Psoas muscle (tissue), 8 donors: ENCODE measurements at places on chromosomes 13 and 19. TPM values are rescaled to one million over a fixed set of nuclear protein-coding genes. Genes with fewer than 3 reads are reported as not detected.
A peak's percentile ranks its signal among the peaks of the same experiment; 100 is the strongest.

GRCh38 chr19:53196777-53197396 lies 3.7 kb upstream of the ZNF665 start:
- H3K27ac ChIP-seq = peak overlapping the region; percentile 56
- peaks cover under 1% of the 10 kb centered on the region for H3K27me3 ChIP-seq
- peaks cover 3% of the 10 kb centered on the region for H3K4me1 ChIP-seq

DNA sequence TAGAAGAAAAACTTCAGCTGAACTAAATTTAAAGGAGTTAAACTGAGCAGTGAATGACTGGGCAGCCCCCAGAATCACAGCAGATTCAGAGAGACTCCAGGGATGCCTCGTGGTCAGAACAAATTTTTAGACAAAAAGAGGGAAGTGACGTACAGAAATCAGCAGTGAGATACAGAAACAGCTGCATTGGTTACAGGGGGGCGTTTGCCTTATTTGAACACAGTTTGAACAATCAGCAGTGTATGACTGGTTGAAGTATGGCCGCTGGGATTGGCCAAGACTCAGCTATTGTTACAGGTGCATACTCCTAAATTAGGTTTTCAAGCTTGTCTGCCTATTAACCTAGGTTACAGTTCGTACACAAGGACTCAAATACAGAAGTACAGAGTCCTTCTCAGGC lies 2.2 kb upstream of the SPRYD7 start:
- H3K27ac ChIP-seq = no peak overlapping the region
- no peak for DNase-seq
- H3K36me3 ChIP-seq = no peaks in the 10 kb centered on the region
- H3K4me1 ChIP-seq = peaks cover 23% of the 10 kb centered on the region

- H3K36me3 ChIP-seq = no peaks in the 10 kb centered on the region
- DNase-seq = no peak
- no peak overlapping the region for H3K27ac ChIP-seq
Measured at GRCh38 chr13:113161433-113161832, 3.0 kb downstream of the PROZ start.

DNA sequence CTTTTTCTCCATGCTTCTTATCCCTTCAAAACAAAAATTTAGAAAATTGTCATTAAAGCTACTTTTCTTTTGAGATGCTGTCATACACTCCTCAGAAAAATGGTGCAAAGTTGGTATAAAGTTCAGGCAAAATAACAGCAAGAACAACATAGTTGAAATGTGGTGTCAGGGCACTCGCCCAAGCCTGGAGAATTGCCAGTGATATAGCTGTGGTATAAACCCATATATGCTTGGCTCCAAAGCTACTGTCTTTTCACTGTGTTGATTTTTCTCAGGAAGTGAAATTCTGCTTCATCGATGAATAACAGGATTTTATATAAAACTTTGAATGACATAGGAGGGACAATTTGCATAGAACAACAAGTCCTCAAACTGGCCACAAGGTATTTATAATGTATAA lies 2532.9 kb downstream of the PCDH9 start:
- H3K36me3 ChIP-seq = no peaks in the 10 kb centered on the region
- no peak overlapping the region for H3K4me3 ChIP-seq
- H3K4me1 ChIP-seq = no peaks in the 10 kb centered on the region
- H3K27ac ChIP-seq = no peak overlapping the region

DNA sequence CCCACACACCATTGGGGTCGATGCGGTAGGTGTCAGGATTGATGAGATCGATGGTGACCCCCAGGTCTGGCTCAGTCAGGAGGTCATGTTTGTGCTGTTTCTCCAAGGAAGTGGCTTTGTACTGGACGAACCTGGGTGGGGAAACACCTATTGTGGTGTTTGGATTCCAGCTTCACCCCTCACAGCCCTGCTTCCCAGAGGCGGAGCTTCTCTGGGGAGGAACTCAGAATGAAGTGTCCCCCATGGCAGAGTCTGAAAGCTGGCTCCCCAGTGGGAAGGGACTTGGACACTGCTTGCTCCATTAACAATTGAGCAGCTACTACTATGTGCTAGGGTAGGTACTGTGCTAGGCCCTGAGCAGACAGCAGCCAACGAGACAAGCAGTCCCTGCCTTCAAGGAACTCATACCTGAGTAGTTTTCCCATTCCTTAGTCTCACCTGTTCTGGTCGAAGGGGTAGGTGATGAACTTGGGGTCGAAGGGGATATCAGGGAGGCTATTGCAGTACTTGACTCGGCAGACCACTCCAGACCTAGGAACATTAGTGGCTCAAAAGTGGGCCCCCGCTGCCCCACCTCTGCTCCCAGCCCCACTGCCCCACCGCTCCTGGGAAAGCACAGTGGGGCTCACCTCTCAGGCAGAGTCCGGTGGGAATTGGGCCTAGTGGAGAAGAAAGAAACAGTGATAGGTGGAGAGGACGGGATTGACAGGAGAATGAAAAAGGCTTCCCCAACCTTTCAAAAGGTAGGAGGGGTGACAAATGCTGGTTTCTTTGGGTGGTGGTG lies 1.1 kb downstream of the PAF1 start:
- H3K27me3 ChIP-seq = no peaks in the 10 kb centered on the region
- no peaks in the 10 kb centered on the region for H3K36me3 ChIP-seq
- no peak for DNase-seq
- peak overlapping the region; percentile 89 for H3K27ac ChIP-seq
- H3K4me1 ChIP-seq = peaks cover 18% of the 10 kb centered on the region

FAM124A gene
- total RNA-seq = 1.1 TPM

GRCh38 chr19:41114132-41114531 lies at the start of gene CYP2F1:
Gene CYP2F1, plus strand, starts transcription at chr19:41114432. Its CDS starts 1,757 bp downstream, at chr19:41116189.
- H3K4me1 ChIP-seq = no peaks in the 10 kb centered on the region
- H3K36me3 ChIP-seq = no peaks in the 10 kb centered on the region
- no peaks in the 10 kb centered on the region for H3K27me3 ChIP-seq
- H3K27ac ChIP-seq = no peak within 1 kb of the TSS
- no peak within 1 kb of the TSS for H3K4me3 ChIP-seq

ERICH6B gene
- total RNA-seq = not detected

DNA sequence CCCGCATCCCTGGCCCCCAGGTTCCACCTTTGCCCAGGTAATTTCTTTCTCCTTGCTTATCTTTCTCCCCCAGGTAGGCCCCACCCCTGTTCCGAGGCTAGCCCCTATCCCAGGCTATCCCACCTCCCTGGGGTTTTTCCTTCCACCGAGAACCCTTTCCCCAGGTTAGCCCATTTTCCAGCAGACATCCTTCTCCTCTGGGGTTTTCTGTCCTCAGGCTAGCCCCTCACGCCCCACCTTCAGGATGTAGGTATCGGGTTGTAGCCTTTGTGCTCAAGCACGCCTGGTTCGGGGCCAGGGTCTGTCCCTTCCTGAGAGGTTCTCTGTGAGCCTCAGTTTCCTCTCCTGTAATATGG lies 837 bp downstream of the FSD1 start:
- DNase-seq = no peak
- H3K4me1 ChIP-seq = no peaks in the 10 kb centered on the region
- peaks cover 41% of the 10 kb centered on the region for H3K27me3 ChIP-seq
- H3K27ac ChIP-seq = no peak overlapping the region
- no peaks in the 10 kb centered on the region for H3K36me3 ChIP-seq

GJA3 gene
- not detected for total RNA-seq

CYP2A7 gene
- not detected for total RNA-seq

DNA sequence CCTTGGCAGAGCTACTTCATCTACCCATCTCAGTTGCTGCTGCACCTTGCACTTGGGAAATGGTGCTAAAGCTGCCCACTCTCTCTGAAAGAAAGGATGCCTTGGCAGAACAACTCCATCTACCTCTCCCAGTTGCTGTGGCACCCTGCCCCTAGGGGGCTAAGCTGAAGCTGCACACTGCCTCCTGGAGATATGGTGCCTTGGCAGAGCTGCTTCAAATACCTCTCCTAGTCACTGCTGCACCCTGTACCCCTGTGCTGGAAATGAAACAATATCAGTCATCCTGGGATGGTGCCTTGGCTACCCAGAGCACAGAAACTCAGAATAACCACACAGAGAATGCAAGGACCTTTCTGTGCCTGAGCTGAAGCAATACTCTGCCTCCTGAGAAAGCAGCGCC lies 615.8 kb downstream of the DIAPH3 start:
- no peaks in the 10 kb centered on the region for H3K36me3 ChIP-seq
- no peak for DNase-seq
- no peaks in the 10 kb centered on the region for H3K4me1 ChIP-seq
- H3K27ac ChIP-seq = no peak overlapping the region
- no peak overlapping the region for H3K4me3 ChIP-seq
- H3K27me3 ChIP-seq = no peaks in the 10 kb centered on the region

DNA sequence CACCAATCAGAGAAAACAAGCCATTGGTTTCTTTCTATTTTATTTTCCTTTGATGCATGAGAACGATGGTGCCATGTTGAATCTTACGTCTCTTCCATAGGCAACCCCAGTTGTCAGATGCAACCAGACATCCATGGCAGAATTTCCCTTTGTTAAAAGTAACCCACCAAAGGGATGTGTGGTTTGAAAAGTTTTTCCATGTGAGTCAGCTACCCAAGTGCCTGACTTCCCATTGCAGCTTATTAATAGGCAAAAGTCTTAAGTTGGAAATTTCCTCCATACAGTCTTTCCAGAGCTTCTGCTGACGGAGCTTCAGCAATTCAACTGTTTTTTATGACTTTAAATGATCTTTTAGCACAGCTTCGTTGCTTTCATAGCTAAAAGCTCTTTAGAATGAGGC lies 73.8 kb upstream of the FAM216B start:
- no peaks in the 10 kb centered on the region for H3K27me3 ChIP-seq
- no peak overlapping the region for H3K4me3 ChIP-seq
- H3K27ac ChIP-seq = no peak overlapping the region

DNA sequence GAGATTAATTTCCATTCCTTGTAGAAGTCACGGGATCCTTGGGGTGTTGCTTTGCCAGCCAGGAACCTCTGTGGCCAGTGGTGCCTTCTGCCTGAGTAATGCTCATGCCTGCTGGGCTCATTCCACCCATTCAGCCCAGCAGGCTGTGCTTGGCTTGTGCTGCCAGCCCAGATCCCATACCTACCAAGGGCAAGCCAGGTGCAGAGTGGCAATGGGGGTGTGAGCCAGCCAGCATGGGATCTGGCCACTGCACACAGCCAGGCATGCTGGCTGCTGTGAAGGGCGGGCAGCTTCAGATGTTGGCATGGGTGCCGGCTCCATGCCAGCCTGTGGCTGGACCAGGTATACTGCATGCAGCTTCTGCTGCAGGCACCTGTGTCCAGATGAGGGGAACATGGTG lies 42.5 kb downstream of the WDFY2 start:
- DNase-seq = no peak
- peaks cover 15% of the 10 kb centered on the region for H3K4me1 ChIP-seq
- H3K36me3 ChIP-seq = no peaks in the 10 kb centered on the region
- no peak overlapping the region for H3K27ac ChIP-seq
- H3K27me3 ChIP-seq = no peaks in the 10 kb centered on the region
